Stimulated activated CD4-positive, alpha-beta T cell treated with anti-CD3 and anti-CD28 coated beads, Interleukin-4, amount 100 ng/mL, for 24 hours (primary cell): ENCODE measurements at places on chromosomes 16 and 17.

DNA sequence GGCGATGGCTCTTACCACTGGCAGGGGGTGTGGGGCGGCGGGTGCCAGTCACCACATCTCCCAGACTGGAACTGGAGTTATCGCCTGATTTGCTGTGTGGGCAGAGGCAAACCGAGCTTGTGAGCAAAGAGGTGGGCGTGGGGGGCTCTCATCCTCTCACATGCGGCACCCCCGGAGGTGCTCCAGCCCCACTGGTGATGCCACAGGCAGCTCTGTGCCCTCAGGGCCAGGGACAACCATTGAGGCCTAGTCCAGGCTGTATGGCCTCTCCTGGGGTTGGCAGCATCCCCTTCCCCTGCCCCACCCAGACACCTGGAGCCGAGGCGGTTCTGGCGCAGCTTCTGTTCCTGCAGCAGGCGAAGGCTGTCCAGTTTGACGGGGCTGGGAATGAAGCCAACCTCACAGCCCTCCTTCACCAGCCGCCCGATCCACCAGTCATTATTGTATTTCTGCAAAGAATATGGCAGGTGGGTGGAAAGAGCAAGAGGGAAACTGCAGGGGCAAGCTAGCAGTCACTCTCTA is 10.9 kb downstream of the CACNB1 start:
- no peak for DNase-seq

DNA sequence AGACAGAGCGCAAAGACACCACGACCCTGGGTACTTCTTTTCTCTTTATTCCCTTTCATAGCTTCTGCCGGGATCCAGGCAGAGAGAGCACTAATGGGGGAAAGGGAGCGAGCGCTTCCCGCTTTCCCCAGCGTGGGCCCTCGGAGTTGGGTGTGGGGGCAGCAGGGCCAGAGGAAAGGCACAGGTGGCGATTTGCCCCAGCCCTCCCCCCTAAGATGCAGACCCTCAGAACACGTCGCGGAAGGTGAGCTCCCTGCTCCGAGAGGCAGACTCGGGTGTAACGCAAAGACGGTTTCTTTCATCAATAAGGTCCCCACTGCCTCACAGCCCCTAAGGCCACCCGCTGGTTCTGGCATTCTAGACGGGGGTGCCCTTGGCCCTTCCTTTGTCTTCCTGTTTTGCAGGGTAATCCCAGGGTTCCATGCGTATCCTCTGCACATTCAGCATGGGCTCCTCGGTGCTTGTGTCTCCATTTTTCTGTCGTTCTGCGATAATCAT is 570 bp upstream of the NME3 start:
- DNase-seq, result no peak

- DNase-seq, result no peak
Observed at GRCh38 chr17:66678827-66679226, 156.1 kb upstream of the CACNG5 start.

- no peak for DNase-seq
Observed at GRCh38 chr16:5581908-5582307, 484.3 kb upstream of the EEF2KMT start.

GRCh38 chr17:4810696-4811290 is 3.8 kb downstream of the PLD2 start:
- no peak for DNase-seq

- DNase-seq, result no peak
Observed at GRCh38 chr17:50527155-50527762, 5.3 kb upstream of the EPN3 start.

GRCh38 chr16:89104930-89105571 is 11.4 kb downstream of the ACSF3 start:
- DNase-seq, result no peak
